Suppressor macrophage treated with lipopolysaccharide for 4 hours (primary cell): ENCODE measurements at places on chromosomes 1 and 21.

- no peak for DNase-seq
Observed at GRCh38 chr1:194277927-194278326, 1091.5 kb upstream of the B3GALT2 start.

- DNase-seq, result no peak
Observed at GRCh38 chr21:44684483-44684882, 2.5 kb upstream of the KRTAP12-1 start.

DNA sequence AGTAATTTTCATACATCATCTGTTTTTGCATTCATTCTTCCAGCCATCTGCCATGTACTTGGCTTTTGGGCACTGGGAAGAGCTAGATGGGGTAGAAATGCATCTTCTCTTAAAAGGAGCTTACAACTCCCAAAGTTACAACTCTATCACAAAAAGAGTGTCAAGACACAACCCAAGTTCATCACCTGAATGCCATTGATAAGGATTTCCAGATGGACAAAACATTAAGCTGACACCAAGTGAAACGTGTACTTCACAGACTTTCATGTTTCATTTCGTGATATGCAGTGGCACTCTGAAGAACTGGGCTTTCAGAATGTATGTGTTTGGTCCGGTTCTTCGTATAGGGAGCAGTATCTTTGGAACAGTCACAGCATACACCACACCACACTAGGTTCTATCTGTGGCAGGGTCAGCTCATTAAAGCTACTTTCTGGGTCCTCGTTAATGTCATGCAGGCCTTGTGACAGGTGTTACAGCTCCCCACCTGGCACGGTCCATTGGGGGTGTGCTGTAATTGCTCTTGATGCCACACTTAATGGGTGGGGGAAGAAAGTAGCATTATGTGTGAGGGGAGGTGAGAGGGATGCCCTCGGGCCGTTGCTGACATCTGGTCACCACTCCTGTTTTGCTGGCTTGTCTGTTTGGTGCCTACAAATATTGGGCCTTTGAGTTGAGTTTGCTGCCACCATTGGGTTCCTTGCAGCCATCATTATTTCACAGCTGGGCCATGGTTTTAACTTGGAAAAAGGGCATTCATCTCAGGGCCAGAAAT, 164.9 kb downstream of the NFIA start:
- DNase-seq, result no peak

GRCh38 chr1:25113086-25113485, 119.2 kb downstream of the SYF2 start:
- DNase-seq, result peak; percentile 55

- no peak for DNase-seq
Observed at GRCh38 chr1:175127565-175127964, 59.9 kb downstream of the TNN start.

GRCh38 chr21:37230632-37231248, 36.4 kb downstream of the VPS26C start:
- DNase-seq, result no peak

GRCh38 chr1:157114183-157115121, 14.8 kb upstream of the ETV3L start:
- no peak for DNase-seq

- no peak for DNase-seq
Observed at GRCh38 chr1:224785040-224785328, 144.5 kb upstream of the DNAH14 start.

DNA sequence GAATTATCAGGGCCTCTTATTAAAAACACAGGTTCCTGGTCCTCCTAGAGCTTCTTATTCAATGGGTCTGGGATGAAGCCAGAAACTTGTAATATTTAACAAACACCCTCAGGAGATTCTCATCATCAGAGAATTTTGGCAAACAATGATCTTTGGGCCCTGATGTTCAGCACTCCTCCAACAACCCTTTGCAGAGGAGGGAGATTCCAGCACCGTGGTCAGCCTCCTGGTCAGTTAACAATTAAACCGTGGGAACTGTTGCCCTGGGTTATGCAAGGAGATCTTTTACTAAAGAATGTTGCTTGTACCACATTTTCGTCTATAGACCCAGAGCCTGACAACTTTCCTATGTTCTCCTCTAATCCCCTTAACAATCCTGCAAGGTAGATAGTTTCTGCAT, 294.4 kb downstream of the PLPP3 start:
- no peak for DNase-seq

DNA sequence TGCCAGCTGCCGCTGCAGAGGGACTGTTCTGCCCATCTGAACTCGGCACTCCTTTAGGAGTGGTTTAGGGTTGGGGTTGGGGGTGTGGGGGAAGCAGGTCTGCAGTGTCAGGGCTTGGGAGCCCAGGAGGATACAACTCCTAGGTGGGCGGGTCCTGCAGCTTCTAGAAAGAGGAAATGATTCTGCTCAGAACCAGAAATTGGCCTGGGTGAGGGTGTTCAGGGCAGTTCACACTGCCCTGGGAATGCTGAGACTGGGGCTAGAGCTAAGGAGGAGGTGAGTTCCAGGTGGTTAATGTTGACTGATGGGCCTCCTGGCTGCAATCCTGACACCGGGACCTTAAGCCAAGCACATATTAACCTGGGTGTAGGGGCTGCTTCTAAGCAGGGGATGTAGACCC, 4.8 kb upstream of the SLC26A9 start:
- peak; percentile 72 for DNase-seq

DNA sequence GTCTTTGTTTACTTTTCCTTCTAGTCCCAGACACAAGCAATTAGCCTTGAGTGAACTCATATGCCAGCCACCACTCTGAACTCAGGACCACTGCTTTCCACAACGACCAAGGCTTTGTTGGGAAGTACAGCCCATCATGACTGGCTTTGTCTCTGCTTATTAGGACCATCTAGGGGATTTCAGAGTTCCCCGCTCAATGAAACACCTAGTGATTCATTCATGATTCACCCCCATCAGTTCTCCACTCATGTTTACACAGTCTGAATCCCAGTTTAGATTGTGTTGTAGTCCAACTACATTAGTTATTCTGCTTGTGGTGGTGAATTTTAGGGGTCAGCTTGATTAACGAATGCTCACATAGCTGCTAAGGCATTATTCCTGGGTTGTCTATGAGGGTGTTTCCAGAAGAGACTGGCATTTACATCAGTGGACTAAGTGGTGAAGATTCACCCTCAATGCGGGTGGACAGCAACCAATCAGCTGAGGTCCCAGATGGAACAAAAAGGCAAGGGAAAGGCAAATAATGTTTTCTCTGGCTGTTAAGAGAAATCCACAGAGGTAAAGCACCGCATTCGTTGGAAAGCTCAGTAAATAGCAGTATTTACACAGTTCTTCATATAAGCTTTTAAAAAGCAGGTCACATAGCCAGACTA, 122.7 kb downstream of the RGS21 start:
- DNase-seq, result no peak

DNA sequence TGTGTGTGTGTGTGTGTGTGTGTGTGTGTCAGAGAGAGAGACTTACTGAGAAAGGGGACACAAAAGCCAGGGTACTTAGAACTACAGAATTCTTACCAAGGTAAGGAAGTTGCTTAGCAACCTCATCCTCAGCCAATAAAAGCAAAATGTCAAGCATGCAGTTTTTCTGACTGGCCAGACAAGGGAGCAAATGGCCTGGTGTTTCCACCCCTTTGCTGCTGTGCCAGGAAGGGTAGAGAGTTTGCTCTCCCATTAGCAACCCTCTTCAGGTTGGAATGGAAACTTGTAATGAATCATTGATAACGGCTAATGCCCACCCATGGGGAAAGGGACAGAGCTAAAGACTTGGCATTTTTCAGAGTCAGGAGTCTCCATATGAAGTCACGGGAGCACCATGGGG, 10.6 kb downstream of the RXRG start:
- no peak for DNase-seq

DNA sequence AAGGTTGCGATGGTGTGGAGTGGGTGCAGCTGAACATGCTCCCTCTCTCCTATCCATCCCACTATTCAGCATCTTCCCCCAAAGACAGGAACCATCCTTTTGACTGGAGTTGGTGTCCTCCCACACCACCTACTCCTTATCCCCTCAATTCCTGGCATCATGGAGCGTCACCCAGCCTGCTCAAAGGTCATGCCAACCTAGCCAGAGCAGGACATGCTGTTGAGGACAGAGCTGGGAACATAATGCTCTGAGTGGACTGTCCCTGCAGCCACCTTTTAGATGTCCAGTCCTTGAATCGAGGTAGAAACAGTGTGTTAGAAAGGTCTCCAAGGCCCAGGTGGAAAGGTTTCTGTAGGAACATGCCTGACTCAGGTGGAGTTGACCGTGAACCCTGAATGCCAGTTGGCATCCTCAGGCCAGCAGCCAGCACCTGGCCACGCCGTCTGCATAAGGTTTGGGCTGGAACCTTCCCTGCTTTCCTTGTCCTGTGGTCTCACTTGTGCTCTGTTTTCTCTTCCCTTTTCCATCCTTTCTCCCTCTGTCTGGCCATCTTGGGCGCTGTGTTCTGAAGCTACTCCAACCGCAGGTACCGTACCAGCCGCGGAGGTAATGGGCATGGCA, 52.2 kb upstream of the CNTN2 start:
- DNase-seq, result no peak

GRCh38 chr21:34648739-34649297, 20.0 kb upstream of the CLIC6 start:
- DNase-seq, result no peak

GRCh38 chr21:33259995-33260394, 6.2 kb upstream of the IL10RB start:
- DNase-seq, result peak; percentile 45

- no peak for DNase-seq
Observed at GRCh38 chr1:226979517-226980121, 39.5 kb downstream of the COQ8A start.

GRCh38 chr1:55861676-55862340, 646.6 kb upstream of the USP24 start:
- no peak for DNase-seq

GRCh38 chr1:226364514-226364899, 43.4 kb downstream of the PARP1 start:
- no peak for DNase-seq

DNA sequence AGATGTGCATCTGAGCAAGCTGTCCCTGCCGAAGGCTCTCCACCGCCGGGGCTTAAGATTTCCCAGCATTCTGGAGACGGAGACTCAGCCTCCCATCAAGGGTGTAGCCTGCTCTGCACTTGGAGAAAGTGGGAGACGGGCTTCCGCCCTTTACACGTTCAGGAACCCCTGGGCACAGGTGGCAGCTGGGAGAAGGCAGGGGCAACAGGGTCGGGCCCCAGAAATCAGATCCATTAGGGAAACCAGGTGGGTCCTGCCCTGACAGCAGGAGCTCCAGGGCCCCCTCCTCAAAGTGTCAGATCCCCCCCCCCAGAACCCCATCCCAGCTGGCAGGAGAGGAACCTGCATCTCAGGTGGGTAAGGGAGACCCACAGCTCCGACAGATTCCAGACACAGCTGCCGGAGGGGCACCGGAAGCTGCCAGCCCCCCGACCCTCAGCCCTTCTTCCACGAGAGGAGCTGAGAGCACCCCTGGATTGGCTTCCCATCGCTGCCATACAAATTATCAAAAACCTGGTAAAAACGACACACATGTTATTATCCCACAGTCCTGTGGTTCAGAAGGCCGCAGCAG, 236.6 kb downstream of the NPHP4 start:
- DNase-seq, result no peak

DNA sequence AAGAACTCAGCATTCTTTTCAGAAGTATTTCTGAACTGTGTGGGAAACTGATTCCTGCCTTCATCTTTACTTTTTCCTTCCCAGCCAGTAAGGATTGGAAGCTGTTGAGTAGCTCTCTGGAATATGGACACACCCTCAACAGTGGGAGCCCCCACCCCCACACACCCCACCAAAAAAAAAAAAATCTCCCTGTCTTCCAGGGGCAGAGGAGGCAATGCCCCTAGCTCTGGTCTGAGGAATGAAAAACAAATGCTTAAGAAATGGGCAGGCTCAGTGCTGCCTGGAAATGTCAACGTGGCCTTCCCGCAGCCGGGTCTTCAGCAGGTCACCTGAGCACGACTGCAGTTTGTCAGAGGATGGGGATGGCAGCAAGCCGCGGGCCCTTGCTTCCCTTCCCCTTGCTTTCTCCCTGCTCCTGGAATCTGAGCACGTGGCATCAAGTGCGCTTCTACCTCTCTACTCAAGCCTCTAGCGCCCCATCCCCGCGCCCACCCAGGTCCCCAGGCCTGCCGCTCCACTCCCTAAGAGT, 479 bp downstream of the RGS16 start:
- DNase-seq, result no peak

DNA sequence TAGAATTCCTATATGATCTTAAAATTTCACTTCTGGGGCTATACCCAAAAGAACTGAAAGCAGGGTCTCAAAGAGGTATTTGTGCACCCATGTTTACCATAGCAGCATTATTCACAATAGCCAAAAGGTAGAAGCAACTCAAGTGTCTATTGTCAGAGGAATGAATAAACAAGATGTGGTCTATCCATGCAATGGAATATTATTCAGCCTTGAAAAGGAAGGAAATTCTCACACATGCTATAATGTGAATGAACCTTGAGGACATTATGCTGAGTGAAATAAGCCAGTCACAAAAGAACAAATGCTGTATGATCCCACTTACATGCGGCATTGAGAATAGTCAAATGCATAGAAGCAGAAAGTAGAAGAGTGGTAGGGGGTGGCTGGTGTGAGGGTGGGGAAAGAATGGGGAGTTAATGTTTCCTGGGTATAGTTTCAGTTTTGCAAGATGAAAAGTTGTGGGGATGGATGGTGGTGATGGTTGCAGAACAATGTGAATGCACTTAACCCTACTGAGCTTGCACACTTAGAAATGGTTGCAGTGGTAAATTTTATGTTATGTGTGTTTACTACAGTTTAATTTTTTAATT, 122.4 kb downstream of the TOMM20 start:
- peak; percentile 66 for DNase-seq

GRCh38 chr1:220813013-220813412, 26.3 kb downstream of the MTARC1 start:
- DNase-seq, result peak; percentile 29

GRCh38 chr1:161962091-161962887, 61.4 kb downstream of the OLFML2B start:
- DNase-seq, result peak; percentile 87
